ENCODE measurements at places on chromosomes 13 and 19.

GRCh38 chr19:44961821-44962220 is 6.6 kb downstream of the CLPTM1 start:
- H3K27ac ChIP-seq: peak overlapping the region; percentile 96
- H3K27me3 ChIP-seq: no peaks in the 10 kb centered on the region
- peaks cover 26% of the 10 kb centered on the region for H3K36me3 ChIP-seq
- no peak overlapping the region for H3K4me3 ChIP-seq

DNA sequence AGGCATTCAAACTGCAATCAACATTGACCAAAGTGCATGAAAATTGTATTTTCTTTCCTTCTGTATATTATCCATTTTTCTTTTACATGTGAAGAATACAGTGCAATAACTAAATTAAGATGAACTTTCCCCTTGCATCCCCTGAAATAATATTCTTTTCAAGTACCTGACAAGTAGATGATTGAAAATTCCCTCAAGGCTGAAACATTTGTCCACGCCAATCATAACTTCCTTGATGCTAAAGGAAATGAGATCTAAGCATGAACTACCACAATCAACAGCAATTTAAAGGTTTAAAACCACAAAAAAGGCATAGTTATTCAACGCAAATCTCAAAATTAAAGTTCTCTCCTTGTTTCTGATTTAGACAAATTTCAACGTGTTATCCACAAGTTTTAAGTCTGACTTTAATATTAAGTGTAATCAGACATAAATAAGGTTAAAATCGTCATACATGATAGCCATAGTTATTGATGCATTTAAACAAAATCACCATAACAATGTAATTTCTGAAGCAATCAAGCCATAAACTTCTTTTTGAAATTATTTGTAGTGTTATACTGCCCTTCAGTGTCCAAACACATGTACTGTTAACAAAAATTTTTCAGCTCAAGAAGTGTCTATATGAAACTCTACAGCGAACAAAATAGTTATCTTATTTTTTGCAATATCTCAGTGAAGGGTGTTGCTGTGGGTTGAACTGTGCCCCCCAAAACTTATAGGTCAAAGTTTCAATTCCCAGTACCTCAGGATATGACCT is 169.5 kb downstream of the DCLK1 start:
- H3K36me3 ChIP-seq: no peaks in the 10 kb centered on the region
- H3K4me3 ChIP-seq: no peak overlapping the region

GRCh38 chr13:77099415-77099814 is 72.5 kb upstream of the FBXL3 start:
- H3K27ac ChIP-seq: no peak overlapping the region
- no peaks in the 10 kb centered on the region for H3K4me1 ChIP-seq
- H3K36me3 ChIP-seq: peaks cover 44% of the 10 kb centered on the region

DNA sequence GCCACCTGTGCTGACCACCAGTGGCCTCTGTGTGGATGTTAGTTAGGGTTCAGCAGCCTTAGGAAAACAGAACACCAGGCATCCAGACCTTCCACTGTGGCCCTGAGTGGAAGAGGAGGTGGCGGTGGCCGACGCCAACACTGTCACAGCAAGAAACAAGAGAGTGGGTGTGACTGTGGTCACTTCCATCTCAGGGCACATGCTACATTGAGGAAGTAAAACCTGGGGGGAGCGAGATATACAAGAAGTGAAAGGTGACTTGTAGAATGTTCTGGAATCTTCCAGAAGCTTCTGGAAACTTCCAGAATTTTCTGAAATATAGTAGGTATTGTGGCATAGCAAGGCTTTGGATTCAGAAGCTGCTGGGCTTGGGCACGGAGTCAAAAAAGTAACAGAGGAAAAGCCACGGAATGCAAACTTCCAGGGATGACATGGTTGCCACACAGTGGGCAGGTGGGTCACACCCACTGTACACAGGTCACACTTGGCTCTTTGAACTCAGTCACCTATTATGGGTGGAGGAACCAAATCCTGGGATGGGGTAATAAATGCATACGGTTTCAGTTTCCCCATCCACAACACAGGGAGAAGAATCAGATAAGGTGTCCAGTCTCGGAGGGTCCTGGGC is 24.3 kb downstream of the GNG7 start:
- peak overlapping the region; percentile 91 for H3K27ac ChIP-seq
- peaks cover 80% of the 10 kb centered on the region for H3K4me1 ChIP-seq
- no peaks in the 10 kb centered on the region for H3K27me3 ChIP-seq
- H3K4me3 ChIP-seq: peak overlapping the region; percentile 38

GRCh38 chr13:41398494-41399170 is 58.7 kb upstream of the RGCC start:
- no peak overlapping the region for H3K4me3 ChIP-seq
- peaks cover 2% of the 10 kb centered on the region for H3K27me3 ChIP-seq
- H3K36me3 ChIP-seq: peaks cover 2% of the 10 kb centered on the region
- DNase-seq: no peak

GRCh38 chr13:90393408-90393807 is 954.1 kb upstream of the MIR17HG start:
- no peak overlapping the region for H3K27ac ChIP-seq
- DNase-seq: no peak
- no peaks in the 10 kb centered on the region for H3K4me1 ChIP-seq
- H3K27me3 ChIP-seq: no peaks in the 10 kb centered on the region

- H3K4me3 ChIP-seq: no peak overlapping the region
- peaks cover 35% of the 10 kb centered on the region for H3K4me1 ChIP-seq
- no peak for DNase-seq
- peak overlapping the region; percentile 56 for H3K27ac ChIP-seq
Observed at GRCh38 chr19:1090731-1091543, 4.2 kb downstream of the POLR2E start.

DNA sequence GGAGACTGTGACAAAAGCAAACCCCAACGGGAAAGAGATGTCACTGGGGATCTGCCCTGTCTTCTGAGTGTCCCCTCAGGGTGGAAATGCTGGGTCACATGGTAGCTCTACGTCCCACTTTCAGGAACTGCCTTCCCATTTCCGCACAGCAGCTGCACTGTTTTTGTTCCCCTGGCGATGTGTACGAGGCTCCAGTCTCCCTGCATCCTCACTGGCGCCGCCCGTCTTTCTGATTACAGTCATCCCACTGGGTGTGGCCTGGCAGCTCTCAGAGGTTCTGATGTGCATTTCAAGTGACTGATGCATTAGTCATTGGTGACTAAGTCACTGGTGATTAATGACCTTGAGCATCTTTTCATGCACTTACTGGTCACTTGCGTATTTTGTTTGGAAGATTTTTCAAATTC is 21.2 kb downstream of the PCID2 start:
- no peak overlapping the region for H3K4me3 ChIP-seq
- peaks cover 8% of the 10 kb centered on the region for H3K4me1 ChIP-seq
- H3K27me3 ChIP-seq: no peaks in the 10 kb centered on the region
- H3K36me3 ChIP-seq: peaks cover 52% of the 10 kb centered on the region

DNA sequence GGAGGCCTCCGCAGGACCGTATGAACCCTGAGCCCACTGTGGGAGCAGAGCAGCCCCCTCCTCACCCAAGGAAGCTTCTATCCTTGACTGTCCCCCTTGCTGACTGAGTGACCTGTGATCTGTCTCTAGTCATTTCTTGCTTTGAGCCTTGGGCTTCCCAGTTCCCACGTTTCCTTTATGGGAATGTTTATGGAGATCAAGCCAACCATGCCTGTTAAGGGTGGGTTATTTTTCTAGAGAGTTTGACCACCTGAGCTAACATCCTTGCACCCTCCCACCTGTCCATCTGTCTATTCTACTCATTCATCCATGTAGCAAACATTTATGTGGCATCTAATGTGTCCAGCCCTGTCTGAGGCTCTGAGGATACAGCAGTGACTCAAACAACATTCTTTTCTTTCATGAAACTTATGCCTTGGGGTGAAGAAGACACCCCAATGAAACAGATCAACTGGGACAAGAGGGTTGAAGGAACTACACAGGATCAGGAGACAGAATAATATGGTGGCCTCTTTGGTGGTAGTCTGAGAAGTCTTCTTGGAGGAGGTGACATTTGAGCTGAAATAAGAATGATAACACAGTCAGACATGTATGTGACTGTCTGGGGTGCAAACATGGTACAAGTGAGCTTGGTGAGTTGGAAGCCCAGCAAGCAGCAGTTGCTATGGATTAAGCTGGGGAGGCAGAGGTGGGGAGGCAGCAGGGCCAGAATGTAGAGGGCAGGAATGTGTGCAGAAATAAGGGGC is 30.5 kb downstream of the CERS4 start:
- H3K27ac ChIP-seq: peak overlapping the region; percentile 67
- no peak for DNase-seq
- no peaks in the 10 kb centered on the region for H3K27me3 ChIP-seq
- peaks cover 52% of the 10 kb centered on the region for H3K36me3 ChIP-seq

DNA sequence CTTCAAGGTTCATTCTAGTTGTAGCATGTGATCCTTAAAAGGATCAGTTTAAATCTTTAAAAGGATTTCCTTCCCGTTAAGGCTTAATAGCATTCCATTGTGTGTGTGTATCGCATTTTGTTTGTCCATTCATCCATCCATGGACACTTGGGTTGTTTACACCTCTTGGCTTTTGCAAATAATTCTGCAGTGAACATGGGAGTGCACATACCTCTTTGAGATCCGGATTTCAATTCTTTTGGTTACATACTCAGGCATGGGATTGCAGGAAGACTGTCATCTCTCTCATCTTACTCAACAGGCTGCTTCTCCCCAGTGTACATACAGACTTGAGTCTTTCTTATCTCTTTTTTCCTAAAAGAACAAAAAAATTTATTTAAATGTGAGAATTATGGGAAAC is 1.2 kb downstream of the RNF113B start:
- H3K27me3 ChIP-seq: peaks cover 9% of the 10 kb centered on the region
- H3K36me3 ChIP-seq: no peaks in the 10 kb centered on the region
- no peak overlapping the region for H3K27ac ChIP-seq

DNA sequence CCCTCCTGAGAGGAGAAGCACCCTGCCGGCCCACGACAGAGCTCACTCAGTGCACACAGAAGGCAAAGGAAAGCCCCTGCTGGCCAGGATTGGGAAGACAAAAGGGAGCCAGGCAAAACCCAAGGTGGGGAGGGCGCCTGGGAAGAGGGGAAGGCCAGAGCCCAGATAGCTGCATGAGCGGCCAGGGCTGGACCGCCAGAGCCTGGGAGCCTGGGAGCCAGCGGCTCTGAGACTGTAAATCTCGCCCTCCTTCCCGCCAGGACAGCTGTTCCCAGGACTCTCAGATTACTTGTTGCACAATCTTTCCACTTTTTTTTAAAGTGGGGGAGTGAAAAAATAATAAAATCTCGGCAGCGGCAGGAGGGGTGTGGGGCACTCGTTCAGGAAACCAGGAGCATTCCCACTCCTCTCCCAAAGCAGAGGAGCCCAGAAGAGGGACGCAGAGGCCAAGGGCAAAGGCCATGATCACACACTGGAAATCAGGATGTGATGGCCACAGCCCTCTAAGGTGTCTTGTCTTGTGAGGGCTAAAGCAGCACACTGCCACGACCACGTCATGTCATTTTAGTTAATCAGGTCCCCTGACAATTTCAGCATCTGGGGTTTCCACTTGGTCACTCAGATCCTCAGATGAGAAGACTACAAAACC is 19.6 kb upstream of the EPHX3 start:
- no peak for DNase-seq
- H3K36me3 ChIP-seq: peaks cover 55% of the 10 kb centered on the region
- no peaks in the 10 kb centered on the region for H3K27me3 ChIP-seq
- peaks cover 31% of the 10 kb centered on the region for H3K4me1 ChIP-seq
- peak overlapping the region; percentile 42 for H3K27ac ChIP-seq

DNA sequence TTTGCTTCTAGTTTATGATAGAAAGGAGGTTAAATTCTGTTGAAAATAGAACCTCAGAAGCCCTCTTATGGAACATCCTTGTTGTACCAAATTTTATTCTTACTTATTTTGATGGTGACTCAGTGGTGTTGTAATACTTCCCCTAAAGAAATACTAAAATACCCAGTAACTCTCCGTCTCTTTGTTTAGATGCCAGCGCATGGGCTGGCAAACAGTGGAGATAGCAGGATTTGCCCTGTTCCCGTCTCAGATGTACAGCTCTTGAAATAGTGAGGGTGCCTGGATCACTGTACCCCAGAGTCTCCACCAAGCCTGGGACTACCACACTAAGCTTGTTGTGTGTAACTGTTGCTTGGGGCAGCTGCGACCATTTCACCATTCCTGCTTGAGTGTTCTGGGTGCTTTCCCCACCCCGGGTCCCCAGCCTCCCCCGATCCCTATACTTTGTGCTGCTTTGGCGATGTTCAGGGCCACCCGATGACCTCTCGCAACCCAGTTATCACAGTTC is 67.0 kb upstream of the TEX29 start:
- peaks cover 87% of the 10 kb centered on the region for H3K36me3 ChIP-seq
- DNase-seq: no peak
- H3K27me3 ChIP-seq: no peaks in the 10 kb centered on the region
- no peak overlapping the region for H3K27ac ChIP-seq

DNA sequence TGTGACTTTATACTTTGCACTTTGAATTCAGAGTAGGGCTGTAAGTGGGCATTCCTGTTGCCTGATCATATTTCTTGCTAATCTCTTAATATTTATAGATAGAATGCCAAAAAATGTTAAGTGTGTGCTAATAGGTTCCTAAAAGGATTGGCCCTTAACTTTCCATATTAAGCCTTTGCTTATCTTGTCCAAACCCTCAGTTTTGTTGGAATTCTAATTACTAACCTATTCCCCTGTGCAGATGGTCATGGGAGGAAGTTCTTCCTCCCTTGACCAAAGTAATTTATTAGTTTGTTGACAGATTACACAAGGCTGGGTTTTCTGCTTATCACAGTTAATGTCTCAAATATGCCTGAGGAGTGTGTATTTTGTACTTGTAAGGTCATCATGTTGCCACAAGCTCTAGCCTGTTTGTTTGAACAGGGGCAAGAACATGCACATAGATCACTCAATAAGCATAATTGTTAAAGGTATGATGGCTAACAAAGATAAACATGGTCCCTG is 541.1 kb upstream of the SPRY2 start:
- no peaks in the 10 kb centered on the region for H3K4me1 ChIP-seq
- no peak overlapping the region for H3K27ac ChIP-seq
- no peak overlapping the region for H3K4me3 ChIP-seq
- DNase-seq: no peak
- H3K27me3 ChIP-seq: no peaks in the 10 kb centered on the region

DNA sequence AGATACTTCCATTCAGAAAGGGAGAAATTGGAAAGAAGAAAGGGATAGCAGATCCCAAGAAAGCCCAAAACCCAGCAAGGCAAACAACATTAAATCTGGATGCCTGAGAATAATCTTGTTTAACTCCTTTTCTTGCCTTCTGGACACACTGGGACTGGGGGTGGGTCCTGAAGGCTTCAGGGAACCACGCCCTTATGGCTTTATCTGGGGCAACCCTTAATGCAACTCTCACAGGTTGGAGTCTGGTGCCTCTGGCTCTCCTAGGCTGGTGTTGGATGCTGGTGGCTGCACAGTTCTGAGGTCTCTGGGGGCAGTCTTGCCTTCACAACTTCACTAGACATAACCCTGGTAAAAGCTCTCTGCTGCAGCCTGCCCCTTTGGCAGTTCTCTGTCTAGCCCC is 27.9 kb downstream of the PAN3 start:
- no peak for DNase-seq
- H3K27me3 ChIP-seq: no peaks in the 10 kb centered on the region
- peaks cover 54% of the 10 kb centered on the region for H3K4me1 ChIP-seq
- H3K27ac ChIP-seq: peak overlapping the region; percentile 42
- no peak overlapping the region for H3K4me3 ChIP-seq
